IPS DF 19.7 (cell line): ENCODE measurements at places on chromosomes 1 and 21.

DNA sequence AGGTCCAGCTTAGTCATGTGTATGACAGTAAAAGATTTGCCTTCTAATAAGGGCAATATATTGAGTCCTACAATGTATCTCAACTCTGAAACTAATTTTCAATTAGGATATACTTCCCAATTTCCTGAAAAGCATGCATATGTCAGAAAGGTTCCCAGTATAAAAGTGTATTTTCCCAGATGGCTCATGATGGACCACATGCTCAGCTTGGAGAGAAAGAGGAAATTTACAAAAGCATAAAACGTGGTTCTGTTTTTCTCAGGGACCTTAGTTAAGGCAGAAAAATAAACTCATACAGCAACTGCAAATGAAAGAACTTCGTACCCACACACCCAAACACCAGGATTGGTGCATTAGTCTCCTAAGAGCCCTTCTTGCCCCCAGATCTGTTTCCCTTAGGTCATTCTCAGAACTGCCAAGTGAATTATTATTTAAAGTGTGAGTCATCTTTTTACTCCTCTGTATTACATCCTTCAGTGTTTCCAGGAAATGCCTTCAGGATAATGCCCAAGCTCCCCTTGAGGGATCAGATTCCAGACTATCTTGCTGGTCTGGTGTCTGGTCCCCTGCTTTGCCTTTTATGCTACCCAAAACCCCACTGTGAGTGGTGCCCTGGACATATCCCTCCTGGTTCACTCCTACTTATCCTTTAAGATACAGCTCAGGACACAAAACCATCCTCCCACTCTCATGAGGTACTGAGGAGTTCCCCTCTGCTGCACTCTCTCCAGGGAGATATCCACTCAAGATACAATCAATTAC, 57.4 kb downstream of the SSX2IP start:
- DNase-seq: no peak

DNA sequence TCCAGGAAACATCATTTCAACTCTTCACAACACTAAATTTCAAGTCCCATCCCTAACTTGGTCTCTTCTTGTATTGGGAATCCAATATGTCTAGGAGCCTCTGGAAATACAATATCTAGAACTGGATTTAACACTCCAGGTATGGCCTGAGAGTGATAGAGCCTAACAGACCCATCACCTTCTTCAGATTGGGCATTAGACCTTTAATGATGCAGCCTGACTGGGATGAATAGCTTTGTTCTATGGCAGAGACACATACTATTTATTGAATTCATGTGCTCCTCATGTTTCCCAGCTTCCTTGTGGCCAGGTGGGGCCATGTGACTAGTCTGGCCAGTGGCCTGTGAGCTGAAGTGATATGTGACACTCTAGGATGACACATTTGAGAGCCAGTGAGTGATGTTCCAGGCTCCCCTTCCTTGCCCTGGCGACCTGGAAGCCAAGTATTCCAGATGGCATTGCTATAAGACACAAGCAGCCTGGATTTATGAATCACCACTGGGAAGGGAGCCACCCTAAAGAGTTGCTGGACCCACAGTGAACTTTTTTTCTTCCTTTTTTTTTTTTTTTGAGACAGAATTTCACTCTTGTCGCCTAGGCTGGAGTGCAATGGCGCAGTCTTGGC, 31.0 kb upstream of the POU3F1 start:
- DNase-seq: no peak

GRCh38 chr1:94180650-94181049, 56.7 kb downstream of the ARHGAP29 start:
- DNase-seq: no peak

DNA sequence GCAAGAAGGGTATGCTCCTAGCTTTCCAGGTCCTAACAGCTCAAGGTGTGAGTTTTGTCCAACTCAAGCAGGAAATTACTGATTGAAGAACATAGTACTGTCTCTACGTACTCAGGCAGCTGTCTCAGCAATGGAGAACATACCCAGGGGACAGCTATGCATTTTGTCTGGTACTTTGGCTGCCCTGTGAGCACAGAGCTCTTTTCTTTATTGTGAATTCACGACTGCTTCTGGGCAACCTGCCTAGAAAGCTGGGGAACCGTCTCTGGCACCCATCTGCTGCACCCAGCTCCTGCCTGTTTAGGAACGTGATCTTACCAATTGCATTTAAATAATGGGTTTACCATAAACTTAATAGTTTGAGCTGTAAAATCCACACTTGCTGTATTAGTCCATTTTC, 258.1 kb downstream of the HHAT start:
- no peak for DNase-seq

DNA sequence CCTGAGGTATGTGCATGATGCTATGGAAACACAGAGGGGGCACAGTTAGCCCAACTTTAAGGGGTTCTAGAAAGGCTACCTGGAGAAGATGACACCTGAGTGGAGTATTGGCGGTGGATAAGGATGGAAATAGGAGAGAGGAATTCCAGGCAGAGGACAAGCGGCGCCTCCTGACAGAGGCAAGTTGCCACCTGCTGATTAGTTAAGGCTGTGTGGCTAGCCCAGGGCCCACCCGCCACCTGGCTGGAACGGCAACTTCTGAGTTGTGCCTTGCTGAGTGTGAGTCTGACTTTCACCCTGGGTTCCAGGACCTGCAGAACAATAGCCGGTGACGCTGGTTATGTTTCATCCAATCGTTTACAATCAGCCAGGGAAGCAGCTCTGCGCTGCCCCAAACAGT, 126.9 kb upstream of the LMO4 start:
- no peak for DNase-seq

DNA sequence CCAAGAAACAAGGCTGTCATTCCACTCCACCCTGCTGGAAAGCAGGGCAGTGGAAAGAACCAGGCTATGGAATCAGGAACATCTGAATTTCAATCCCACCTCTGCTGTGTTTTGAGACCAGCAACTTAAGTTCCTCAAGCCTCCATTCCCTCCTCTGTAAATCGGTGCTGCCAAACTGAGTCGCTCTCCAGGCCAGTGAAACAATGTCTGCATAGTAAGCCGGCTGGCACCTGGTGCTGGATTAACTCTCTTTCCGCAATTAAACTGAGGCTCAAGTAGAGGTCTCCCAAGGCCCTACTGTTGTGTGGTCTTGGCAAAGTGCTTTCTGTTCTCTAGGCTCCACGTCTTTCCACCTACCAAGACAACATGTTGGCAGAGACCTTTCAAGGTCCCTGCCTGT, 65.3 kb downstream of the SSBP3 start:
- DNase-seq: no peak

DNA sequence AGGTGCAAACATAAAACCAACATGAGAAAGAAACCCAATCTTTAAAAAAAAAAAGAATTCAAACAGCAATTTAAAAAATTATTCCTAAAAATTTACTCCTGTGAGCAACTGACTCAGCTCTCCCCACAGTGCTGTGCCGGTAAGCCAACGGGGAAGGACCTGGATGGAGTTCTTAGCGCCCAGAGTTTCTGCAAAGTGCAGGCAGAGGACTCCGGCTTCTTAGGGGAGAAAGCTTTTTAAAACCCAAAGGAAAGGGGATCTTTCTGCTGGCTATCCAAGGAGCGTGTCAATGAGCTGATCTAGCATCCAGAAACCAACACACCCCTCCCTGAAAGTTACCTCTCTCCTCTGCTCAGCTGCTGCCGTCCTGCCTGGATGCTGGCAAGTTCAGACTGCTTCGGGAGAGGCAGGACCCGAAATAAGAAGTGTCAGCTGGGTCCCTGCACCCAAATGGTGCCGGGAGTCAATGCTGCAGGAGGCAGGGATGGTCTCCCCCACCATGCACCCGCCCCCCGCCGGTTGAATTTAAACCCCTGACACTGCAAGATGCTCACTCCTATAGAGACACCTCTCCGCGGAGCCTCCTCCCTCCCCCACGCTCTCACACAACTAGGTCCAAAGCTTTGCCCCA, 32.2 kb upstream of the H6PD start:
- no peak for DNase-seq

DNA sequence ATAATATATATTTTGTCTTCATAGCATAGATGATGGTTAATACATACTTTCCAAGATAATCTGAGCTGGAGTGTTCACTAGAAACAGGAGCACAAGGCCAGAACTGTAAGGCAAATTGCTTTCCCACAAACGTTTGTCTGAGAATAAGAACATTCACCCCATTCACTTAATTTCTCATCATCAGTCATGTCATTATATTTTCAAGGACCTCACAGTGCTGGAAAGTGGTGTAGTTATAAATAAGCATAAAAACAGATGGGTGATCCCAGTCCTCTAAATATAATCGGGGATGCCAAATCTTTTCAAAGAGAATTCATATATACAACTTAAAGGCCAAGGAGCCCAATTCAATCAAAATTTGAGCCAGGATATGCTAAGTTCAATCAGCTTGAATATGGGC, 8.4 kb downstream of the PRRX1 start:
- DNase-seq: no peak

GRCh38 chr1:30516485-30516858, 206.9 kb downstream of the MATN1 start:
- DNase-seq: no peak

DNA sequence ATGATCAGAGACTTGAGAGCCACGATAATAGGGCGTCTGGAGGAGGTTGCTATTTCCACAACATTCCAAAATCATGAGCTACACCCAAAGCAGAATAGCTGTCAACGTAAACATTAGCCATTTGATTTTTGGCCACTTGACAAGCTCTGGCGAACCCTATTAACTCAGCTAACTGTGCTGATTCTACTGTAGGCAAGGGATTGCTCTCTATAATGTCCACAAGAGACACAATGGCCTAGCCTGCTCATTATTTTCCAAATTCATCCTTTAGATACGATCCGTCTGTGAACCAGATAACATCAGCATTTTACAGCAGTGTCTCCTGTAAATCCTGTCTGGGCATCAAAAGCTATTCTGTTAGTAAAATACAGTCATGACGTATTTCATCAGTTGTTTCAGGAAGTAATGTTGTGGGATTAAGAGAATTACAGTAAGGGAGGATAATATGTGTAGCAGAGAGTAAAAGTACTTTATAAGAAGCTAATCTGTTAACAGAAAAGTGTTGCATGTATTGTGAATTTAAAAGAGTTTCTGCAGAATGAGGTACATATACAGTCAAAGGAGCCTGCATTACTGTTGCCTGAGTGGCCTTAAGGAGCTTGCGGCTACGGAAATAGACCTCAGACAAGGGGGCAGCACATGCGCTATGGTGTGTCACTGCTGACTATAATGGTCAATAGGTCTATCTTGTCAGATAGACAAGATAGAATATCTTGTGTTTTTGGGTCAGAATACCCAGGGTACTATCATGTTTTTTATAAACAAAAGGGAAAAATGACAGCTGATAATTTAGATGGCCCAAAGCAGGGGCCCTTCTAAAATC, 44.9 kb upstream of the TINAGL1 start:
- DNase-seq: no peak

GRCh38 chr1:56686169-56686568, 41.1 kb downstream of the PRKAA2 start:
- DNase-seq: no peak

GRCh38 chr1:98086796-98087441, 166.1 kb upstream of the DPYD start:
- peak; percentile 67 for DNase-seq

DNA sequence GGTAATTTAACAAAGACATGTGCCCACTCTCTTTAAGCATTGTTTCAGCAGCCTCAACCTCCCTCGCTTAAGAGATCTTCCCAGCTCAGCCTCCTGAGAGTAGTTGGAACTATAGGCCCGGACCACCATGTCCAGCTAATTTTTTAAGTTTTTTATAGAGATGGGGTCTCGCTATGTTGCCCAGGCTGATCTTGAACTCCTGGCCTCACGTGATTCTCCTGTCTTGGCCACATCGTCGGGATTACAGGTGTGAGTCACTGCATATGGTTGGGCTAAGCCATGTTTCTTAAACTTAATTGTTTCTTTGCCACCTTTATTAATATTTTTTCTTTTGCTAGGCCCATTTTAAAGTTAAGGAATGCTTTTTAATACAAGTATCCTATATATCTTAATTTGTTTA, 18.6 kb upstream of the AGPAT3 start:
- DNase-seq: no peak

- peak; percentile 72 for DNase-seq
Measured at GRCh38 chr1:179025125-179025974, at the start of gene FAM20B. Gene FAM20B (plus strand): TSS chr1:179025894. CDS start chr1:179043848, 17,954 bp downstream.

DNA sequence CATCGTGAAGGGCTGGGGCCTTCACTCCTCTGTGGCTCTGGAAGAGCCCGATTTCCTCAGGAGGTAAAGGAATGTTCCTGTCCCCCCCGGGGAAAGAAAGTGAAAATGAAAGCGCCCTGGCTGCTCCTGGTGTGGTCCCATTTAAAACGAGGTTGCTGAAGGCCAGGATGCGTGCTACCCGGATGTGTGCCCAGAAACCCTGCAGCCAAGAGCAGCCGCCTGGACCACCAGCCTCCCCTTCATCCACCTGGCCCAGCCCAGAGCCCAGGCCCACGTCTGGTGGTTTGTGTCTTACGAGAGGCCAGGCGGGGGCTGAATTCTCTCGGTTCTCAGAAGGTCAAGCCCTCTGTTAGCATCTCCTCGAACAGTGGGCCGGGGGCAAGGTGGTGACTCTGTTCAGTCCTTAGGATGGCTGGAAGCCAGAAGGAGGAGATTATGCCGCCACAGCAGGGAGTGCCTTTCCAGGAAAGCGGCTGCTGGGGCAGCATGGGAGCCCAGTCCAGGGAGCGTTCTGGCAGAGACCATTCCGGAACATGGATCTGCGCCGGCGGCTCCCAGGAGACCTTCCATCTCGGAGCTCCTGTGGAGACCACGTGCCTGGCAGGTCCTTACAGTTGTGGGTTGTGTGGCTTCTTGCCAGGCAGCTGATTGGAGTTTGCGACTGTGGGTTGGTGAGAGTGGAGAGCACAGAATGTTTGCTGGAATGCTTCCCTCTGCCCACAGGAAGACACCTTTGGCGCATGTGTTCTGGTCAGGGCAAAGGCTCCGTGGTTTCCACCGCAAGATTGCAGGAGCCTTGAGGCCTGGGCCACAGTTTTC, 1.4 kb downstream of the GUK1 start:
- no peak for DNase-seq

GRCh38 chr1:77642196-77642595, 40.3 kb downstream of the ZZZ3 start:
- DNase-seq: no peak
